Activated naive CD4-positive, alpha-beta T cell treated with Interleukin-2 at 50 U/mL for 16 hours (primary cell): ENCODE measurements at places on chromosomes 5 and 9.

DNA sequence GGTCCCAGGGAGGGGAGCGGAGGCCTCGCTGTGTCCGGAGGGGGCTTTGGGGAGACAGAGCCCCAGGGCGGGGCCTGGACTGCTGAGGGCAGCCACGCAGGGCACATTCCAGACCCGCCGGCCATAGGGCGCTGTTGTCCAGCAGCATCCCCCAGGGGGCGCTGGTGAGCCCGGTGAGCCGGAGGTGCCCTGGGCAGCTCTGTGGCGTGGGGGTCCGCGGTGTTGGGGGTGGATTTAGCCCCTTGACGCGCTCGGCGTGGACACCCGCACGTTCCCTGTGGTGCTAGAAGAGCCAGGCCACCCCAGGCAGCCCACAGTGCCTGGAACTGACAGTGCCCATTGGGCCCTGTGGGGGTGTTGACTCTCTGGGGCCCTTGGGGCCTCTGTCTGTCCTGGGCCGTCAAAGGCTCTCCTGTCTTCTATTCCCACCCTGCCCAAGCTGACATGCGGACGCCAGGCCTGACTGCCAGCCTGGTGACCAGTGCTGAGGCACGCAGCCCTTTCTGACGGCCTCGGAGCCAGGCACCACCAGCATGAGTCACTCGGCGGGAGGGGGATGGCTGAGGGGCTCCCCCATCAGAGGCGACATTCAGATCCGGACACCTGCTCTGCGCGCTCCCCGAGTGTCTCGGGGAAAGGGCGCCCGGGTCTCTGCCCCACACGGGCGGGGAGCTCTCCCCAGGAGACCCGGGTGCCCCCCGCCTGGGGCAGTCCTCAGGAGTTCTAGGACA lies 23.9 kb downstream of the TPPP start:
- DNase-seq = peak; percentile 34

- DNase-seq = peak; percentile 51
These were observed 6.9 kb upstream of the UBAP1 start for GRCh38 chr9:34171753-34172535.

DNA sequence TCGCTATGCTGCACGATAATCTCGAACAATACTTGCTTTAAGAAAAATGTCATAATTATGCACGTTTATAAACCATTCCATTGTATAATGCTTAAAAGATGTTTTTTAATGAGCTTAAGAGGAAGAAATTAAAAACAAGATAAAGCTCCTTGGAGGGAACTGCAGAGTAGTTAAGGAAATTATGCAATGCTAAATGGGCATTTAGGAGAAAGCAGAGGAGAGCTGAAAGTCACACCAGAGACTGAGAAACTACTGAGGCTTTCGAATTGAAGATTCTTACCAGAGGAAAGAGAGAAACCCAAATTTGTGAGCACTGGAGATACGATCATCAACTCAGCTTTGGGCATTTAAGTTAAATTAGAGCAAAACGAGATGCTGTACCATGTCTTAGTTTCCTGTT lies 119.4 kb downstream of the CDH10 start:
- DNase-seq = no peak

DNA sequence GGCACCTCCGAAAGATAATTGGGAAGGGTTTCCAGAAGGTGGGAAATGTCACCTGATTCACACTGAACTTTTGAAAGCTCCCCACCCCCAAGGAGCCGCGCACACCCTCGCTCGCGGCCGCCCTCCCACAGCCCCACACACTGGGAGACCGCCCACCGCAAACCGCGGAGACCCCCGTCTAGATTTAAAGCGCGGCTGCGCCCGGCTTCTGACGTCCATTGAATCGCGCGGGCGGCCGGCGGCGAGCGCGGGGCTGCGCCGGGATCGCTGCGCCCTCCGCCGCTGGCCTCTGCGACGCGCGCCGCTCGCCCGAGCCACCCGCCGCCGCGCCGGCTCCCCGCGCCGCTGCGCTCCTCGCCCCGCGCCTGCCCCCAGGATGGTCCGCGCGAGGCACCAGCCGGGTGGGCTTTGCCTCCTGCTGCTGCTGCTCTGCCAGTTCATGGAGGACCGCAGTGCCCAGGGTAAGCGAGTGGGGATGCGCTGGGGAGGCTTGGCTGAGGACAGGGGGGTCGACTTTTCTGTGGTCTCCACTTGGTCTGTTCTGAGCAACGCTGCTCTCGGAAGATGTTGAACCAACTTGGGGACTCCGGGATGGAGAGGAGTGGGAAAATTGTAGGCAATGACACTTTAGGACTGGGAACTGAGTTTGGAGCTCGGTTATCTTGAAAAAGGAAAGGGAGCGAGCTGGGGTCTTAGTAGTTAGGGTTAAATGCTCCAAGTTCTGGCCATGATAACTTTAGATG lies at the start of gene FST:
Gene FST (plus strand): TSS at position 214 of the 743 bp plus-strand sequence. CDS start 163 bp downstream, at position 377.
- no peak for DNase-seq

GRCh38 chr5:41252036-41252435 lies 38.7 kb upstream of the C6 start:
- DNase-seq = no peak

- DNase-seq = no peak
These were observed 241.4 kb upstream of the RPS23 start for GRCh38 chr5:82519558-82519957.

DNA sequence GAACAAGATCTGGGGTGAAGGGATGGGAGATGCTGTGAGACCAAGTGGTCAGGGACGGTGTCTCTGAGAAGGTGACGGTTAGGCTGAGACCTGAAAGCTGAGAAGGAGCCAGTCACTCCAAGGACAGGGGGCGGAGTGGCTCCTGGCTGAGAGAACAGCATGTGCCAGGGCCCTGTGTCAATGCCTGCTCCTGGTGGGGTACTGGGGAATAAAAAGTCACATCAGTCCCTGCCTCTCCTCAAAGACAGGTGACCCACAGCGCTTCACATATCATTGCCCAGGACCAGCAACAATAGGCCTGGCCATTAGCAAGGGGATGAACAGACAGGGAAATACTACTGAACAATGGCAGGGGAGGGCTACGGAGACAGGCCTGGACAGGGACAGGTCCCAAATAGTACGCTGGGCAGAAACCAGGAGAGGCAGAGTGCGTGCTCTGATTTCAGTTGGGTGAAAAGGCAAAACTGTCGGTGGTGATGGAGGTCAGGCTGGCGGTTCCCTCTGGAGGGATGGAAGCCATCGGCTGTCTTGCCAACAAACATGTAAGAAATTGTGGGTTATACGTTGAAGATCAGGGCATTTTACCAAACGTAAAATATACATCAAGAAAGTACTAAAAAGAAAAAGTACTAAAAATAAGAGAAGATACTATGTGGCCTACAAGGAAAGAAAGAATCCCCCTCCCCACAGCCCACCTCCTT lies 64.3 kb downstream of the C9orf50 start:
- DNase-seq = no peak

GRCh38 chr9:27489087-27489876 lies 34.8 kb upstream of the IFNK start:
- no peak for DNase-seq

- no peak for DNase-seq
These were observed 258.7 kb upstream of the FBXL7 start for GRCh38 chr5:15241216-15241821.

DNA sequence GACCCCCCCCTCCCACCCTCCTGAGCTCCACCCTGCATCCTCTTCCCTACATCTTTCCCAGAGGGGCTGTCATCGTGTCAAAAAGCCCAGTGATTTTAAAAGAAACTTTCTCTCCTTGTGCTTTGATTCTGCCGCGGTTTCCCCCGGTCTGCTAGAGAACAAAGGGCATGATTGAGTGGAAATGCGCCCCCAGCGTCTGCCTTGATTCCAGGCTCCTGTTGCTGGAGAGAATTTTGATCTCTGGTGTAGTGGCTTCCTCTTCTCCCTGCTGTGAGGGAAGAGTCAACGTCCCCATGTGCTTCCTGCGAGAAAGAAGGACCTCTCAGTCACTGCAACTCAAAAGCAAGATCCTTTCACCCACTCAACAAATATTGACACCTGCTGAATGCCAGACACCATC lies 61.9 kb upstream of the RAPGEF1 start:
- DNase-seq = no peak

DNA sequence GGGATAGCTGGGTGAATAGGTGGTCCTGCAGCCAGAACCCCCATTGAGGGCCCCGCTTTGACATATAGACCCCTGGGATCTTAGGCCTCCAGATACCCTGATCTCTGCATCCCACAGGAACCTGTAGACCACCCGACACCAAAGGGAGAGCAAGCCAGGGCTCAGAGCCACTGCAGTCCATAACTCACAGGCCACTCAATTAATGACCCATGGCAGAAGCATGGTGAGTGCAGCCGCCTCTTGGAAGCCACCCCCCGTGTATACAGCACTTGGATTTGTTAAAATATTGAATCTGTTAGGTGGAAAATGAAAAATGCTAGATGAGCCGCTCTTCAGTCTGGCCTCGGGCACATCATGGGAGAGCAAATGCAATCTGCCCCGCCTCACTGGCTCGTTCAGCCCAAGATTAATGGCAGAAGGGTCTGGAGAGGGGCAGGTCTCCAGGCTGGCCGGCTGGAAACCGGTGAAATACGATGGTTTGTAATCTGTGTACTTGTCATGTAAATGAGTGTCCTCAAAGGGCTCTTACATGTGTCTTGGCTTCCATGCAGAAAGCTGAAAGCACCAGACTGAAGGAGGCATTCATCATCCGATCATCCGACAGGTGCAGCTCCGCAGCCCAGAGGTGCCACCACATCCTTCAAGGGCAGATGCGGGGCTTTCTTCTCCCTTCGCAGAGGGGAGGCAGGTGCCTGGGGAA lies 111.3 kb downstream of the OLFM1 start:
- DNase-seq = no peak

DNA sequence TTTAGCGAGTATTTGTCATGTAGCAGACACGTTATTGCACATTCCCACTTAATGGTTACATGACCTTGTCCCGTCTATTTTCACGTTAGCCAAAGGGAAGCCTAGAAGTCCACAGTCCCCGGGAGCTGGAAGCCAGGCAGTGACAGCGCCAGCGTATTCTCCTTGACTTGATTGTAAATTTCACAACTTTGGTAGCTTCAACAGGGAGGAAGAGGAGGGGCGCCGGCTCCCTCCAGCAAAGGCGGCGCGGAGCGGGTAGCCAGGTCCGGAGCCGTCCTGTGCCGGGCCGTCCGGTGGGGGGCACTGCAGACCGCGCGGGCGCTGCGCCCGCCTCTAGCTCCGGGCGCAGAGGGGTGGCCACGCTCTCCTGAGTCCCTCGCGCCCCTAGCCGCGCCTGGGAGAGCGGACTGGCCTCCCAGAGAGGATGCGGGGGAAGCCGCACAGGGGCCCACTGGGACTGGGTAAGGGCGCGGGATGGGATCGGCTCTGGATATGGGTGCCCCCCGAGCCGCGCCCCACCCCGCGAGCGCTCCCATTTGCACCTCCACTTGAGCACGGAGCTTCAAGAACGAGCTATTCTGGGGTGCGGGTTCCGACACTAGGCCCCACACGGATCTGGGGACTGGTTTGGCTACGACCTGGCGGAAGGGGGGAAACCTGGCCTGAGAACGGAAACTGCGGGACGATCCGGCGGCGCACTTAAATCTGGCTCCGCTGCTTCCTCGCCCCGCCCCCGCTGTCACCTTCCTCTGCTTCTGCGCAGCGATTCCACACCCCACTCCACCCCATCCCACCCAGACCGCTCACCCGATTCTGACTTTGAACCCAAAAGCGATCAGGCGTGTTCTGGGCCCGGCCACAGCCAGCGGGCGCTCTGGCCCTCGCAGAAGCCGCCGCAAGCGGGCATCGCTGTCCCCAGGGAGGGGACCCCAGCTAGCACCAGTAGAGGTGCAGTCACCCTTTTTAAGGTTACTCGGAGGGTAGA lies 23.8 kb downstream of the KLF4 start:
- DNase-seq = peak; percentile 3

- DNase-seq = no peak
These were observed 51.2 kb downstream of the SGCD start for GRCh38 chr5:156378159-156378558.

- no peak for DNase-seq
These were observed 59.9 kb downstream of the PFDN1 start for GRCh38 chr5:140242890-140243585.

- DNase-seq = no peak
These were observed 101.4 kb upstream of the SLC44A1 start for GRCh38 chr9:105143136-105143430.

- DNase-seq = no peak
These were observed 272.7 kb upstream of the MVB12B start for GRCh38 chr9:126053913-126054312.

- no peak for DNase-seq
These were observed at the start of gene SGCD for GRCh38 chr5:156326718-156327259. SGCD (plus strand) TSS chr5:156327164.

DNA sequence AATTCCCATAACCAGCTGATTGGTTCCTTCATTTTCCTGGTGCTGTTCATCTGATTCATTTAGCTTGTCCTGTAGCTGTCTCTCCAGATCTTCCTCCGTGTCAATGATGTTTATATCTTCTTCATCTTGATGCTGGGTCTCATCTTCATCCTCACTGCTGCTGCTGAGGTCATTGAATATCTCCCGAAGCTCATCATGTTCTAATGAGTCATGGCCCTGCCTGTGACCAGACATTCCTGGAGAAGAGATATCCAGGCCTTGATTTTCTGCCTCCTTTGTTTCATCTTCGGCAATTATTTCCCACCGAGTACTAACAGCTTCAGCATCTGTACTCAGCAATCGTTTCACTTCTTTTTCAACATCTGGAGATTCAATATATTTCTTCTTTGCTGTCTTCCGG lies 1.4 kb downstream of the TAF7 start:
- DNase-seq = no peak
